ENCODE measurements at places on chromosomes 5 and 9. TPM values are rescaled to one million over a fixed set of nuclear protein-coding genes. Genes with fewer than 3 reads are reported as not detected.

ANKRD34B gene
- 0.09 TPM for total RNA-seq

LURAP1L gene
- 21.3 TPM for total RNA-seq

GABRP gene
- total RNA-seq, result not detected

PRLR gene
- 0.54 TPM for total RNA-seq

PHYHD1 gene
- total RNA-seq, result 10.9 TPM

Measured in spleen (tissue), 13 donors.